ENCODE measurements at places on chromosomes 1 and 21.

- no peak for DNase-seq
These were observed 48.0 kb upstream of the COG2 start for GRCh38 chr1:230594214-230594773.

DNA sequence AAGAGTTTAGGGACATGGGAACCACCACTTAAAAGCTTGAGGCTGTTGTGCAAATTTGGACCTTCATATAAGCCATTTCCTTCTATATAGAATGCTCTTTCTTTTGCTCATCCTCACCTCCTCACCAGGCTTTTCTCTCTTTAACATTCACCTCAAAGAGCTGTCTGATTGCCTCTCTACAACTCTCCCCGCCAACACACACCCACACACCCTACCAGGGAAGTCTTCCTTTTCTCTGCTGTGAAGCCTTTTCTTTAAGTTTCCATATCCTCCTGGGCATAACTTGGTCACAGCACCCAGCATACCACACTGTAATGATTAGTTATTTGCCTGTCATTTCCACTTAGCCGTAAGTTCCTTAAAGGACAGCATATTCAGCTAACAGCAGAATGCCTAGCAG is 40.6 kb downstream of the WLS start:
- no peak for DNase-seq

GRCh38 chr1:177591155-177591554 is 378.7 kb downstream of the SEC16B start:
- DNase-seq, result no peak

DNA sequence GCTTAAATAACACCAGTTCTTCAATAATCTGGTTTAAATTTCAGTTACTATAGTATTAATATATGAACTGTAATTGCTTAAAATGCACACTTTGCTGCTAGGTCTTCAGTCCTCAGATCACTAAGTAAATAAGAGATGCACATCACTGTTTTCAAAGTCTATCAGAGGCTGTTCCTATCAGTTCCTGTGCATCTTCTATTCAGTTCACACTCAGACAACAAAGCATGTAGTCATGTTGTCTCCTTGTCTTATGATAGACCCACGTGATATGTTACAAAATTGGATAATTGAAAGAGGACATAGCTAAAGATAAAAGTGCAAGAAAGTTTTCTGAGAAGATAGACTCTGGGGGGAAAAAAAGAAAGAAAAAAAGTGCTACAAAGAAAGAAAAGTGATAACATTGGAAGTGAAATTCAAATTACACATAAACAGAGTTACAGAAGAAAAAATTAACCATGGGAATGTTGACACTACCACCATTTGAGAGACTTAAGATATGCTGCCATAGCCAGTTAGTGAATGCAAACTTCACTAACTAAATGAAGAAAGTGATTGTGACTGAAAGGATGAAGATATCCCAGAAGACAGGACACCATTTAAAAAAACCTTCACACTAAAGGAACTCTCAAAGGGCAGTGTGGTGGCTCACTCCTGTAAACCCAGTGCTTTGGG is 33.9 kb upstream of the TSNAX start:
- no peak for DNase-seq

DNA sequence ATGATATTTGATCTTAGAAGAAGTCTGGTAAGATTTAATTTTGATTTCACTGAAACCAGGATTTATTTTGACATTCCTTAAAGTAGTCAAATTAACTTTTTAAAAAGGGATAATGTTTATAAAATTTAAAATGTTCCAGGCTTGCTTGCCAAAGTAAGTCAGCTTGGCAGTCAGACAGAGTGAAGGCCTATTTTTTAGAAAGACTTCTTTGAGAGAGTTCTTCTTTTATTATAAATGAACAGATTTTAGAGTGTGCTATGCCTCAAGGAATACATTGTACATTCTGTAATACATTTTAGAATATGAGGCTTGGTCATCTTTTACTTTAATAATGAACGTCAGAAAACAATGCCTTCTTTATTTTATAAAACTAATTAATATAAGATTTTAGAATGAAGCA is 138.7 kb downstream of the DISP1 start:
- no peak for DNase-seq

Data from suprapubic skin (tissue), 4 donors.